ENCODE measurements at places on chromosomes 5 and 9.

DNA sequence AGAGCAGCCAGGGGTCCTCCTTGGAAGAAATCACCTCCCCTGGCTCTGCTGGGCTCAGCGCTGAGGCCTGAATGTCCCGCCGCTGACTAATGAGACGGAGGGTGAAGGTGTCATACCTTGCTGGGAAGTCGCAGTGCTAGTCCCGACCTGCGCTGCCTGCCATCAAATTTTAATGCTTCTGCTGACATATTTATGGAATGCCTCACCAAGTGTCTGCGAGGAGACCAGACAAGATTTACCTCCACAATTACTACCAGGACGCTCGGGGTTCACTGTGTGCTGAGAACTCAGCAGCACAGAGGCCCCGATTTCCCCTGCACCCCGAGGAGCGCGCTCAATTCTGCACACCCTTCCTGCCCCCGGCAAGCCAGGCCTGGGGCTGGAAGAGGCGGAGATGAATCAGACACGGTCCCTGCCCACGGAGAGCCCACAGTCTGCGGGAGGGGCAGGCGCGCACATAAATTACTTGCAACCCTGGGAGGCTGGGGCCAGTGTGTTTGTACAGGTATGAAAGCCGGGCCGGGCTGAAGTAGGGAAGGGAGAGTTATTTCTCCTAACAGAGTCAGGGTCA is 175.2 kb downstream of the PAX5 start:
- no peak for DNase-seq

DNA sequence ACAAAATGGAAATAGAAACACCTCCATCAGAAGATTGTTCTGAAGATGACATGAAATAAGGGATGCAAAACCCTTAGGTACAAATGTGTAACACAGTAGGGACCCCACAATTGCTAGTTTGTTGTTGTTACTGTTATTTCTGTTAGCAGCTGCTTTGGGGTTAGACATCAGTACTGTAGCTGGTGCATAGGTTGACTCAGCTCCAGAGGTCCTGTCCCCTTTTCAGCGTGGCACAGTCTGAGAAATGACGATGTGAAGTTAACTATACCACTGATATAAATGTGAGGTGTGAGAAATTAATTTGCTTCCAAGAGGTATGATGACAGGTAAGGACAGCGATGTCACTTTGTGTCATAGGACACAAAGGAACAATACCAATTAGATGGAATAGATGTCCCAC is 384.6 kb upstream of the KLF4 start:
- DNase-seq = no peak

DNA sequence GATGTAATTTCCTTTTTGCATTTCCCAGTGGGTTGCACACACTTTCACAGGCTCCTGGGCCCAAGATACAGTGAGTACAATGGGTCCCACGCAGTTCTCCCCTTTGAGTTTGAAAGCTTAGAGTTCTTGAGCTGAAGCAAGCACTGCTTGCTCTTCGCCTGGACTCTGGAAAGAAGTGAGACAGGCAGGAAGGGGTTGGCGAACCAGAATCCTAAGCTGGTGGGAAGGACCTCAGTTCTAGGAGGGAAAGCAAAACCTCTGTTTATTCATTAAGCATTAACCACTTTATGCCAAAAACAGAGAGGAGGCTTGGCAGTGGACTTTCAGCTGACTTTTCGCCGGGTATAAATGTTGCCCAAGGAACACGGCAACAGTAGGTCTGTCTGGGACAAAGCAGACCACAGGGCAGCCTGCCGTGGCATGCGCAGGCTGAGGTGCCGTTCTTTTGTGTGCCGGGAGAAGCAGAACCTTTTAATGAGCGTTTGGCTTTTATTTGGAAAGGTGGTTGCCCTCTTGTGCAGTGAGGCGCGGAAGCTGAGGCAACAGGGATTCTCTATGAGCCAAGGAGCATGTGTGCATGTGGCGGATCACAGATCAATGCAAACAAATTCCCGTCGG is 239.9 kb upstream of the PANK3 start:
- DNase-seq = no peak

DNA sequence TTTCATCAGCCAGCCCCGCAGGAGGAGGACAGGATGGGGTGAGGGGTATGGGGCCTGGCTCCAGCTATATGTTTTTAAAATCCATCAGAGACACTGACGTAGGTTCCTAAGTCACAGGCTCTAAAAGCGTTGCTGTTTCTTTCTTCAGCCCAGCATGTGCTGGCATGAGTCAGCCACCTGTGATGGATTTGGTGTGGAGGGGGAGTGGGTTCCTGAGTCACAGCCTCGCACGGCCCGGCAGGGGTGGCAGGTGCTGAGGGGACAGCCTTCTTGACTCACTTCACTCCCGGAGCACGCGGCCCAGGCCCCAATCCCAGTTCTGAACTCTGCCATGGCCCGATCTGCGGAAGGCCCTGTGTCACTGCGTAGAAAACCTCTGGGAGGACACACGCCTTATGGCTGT is 38.8 kb upstream of the RPL26L1 start:
- no peak for DNase-seq

DNA sequence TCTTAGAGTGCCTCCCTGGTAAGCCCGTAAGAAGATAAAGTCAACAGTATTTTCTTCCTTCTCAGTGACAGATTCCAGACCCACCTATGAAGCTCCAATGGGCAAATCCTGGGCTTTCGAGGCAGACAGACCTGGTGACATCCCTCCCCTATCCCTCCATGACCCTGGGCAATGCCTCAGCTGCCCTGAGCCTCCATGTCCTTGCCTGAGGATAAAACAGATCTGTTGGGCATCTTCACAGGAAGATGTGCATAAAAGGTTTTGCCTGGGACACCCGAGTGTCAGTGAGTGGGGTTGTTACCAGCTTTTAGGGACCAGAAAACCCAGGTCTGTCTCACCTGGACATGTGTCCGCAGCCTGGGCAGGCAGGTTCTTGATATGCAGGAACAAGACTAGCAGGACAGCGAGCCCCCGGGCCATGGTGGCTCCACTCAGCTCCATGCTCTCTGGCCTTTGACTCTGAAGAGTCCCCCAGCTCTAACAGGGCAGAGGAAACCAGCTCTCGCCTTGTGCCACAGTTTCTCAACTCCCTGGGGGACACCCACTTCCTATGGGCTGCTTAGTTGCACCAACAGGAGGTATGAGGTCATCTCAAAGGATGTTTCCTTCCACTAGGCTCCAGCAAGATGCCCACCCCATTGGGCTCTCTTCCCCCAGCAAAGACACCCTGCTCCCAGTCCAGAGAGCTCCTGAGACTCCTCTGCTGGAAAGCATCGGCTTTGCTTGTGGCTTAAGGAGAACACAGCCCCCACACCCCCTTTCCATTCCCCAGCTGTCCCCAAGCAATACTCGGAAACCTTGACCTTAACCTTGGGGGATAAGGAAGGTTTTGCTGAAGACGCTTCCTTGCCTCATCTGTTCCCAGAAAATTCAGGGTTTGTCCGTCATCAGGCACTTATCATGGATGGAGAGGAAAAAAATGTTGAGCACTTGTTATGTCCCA is at the start of gene FCN1:
TSS of gene FCN1 (minus strand) at position 482 of the 943 bp plus-strand sequence. CDS start at position 441, 41 bp downstream.
- no peak for DNase-seq

GRCh38 chr9:21082671-21083070 is 4.9 kb upstream of the IFNB1 start:
- DNase-seq = no peak

GRCh38 chr5:132203464-132203818 is 24.2 kb downstream of the P4HA2 start:
- no peak for DNase-seq

- DNase-seq = no peak
These were observed 355.3 kb downstream of the ZSWIM6 start for GRCh38 chr5:61687371-61687770.

DNA sequence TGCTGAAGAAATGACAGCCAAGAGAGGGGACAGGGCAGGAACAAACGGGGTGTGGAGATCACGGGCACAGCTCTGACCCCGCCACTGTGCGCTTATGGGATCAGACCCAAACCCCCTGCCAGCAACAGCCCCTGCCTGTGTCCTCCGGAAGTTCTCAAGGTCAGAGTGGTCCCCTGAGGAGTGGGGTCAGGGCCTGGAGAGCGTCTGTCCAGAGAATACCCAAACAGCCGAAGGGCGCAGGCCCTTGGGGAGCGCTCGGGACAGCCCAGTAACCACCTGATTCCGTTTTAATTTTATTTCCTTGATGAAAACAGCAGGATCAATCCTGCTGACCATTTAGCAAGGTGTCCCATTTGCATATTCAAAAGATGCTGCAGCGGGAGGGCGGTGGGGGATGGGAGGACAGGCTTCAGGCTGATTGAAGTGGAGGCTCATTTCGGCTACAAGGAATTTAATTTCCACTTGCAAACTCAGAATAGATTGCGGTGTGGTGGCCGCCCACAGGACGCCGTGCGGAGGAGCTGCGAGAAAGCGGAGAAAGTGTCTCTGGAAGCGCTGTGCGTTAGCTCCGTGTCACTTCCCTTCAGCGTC is 32.6 kb upstream of the TMEM250 start:
- no peak for DNase-seq
